ENCODE measurements at places on chromosomes 11 and 22.

- DNase-seq = no peak
These were observed 11.3 kb upstream of the RHOD start for GRCh38 chr11:67045314-67045713.

- peak; percentile 46 for DNase-seq
These were observed 22.4 kb upstream of the MYH9 start for GRCh38 chr22:36409911-36410756.

GRCh38 chr11:19506816-19507486 lies 205.7 kb upstream of the NAV2 start:
- no peak for DNase-seq

- peak; percentile 99 for DNase-seq
These were observed at the start of gene PSMC3 for GRCh38 chr11:47426062-47426956. PSMC3 (minus strand) TSS chr11:47426439; CDS start chr11:47426279, 160 bp downstream.

- no peak for DNase-seq
These were observed 24.4 kb downstream of the SHANK3 start for GRCh38 chr22:50696799-50697561.

- no peak for DNase-seq
These were observed 27.9 kb downstream of the MB start for GRCh38 chr22:35589071-35589755.

- no peak for DNase-seq
These were observed 977.4 kb upstream of the FAT3 start for GRCh38 chr11:91247009-91247735.

DNA sequence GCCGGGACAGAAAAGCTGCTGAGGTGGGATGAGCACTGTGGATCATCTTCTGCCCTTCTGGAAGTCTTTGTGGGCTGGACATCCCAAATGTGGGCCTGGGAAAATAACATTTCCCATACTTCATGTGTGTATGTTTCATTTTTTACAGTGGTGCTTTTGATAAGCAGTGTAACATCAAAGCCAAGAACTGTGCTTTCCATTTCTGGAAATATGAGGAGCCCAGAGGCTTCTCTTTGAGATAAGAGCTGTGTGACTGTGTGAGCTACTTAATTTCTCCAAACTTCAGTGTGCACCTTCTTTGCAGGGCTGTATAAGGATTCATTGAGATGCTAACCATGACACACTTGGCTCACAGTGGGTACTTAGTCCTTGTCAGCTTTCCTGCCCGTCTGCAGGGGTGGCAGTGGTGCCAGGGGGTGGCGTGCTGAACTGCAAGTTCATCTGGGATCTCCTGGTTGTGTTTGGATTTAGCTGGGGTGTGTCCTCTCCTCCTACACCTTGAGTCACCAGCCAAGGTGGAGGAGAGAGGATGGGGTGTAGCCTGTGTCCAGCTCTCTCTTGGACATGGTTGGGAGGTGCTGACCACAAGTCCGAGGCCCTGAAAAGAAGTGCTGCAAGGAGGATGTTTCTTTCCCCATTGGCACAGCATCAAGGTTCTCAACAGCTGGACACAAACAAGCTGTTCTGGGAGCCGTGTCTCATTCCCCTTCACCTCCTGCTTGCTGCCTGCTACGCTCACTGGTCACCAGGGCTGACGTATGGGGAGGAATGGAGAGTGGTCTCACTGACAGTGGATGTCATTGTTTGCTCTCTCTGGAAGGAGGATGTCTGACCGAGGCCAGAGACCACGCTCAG lies 139.4 kb downstream of the TEAD1 start:
- DNase-seq = no peak

GRCh38 chr11:122663056-122663740 lies 7.7 kb downstream of the UBASH3B start:
- DNase-seq = no peak

- DNase-seq = no peak
These were observed 1.6 kb downstream of the NPAT start for GRCh38 chr11:108220721-108221336.

DNA sequence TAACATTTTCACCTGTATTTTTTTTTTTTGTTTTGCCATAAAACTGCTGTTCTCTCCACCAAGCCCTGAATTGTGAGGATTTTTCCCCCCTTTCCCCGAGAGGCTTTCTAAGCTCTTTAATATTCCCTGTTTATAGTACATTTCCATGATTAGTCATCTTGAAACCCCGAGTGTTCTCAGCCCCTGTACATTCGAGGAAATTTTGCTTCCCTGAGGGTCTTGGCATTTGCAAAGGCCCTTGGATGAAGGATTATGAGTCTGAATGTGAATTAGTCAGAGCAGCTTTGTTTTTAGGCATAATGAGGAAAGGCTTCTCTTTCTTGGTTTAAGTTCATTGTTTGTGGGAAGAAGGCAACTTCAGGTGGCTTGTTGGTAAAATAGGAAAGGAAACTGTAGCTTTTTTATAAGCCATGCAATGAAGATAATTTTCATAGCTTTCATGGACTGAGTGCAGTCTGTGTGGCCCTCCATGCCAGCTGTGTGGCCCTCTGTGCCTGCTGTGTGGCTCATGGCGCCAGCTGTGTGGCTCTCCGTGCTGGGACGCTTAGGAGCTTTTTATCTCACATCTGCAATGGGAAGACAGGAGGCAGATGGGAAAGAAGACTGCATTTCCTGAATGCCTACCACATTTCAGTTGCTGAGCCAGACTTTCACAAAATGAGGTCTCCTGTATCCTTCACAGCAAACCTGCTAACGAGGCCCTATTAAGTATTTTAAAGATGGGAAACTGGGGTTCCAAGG lies 129.0 kb downstream of the TEAD1 start:
- DNase-seq = no peak

DNA sequence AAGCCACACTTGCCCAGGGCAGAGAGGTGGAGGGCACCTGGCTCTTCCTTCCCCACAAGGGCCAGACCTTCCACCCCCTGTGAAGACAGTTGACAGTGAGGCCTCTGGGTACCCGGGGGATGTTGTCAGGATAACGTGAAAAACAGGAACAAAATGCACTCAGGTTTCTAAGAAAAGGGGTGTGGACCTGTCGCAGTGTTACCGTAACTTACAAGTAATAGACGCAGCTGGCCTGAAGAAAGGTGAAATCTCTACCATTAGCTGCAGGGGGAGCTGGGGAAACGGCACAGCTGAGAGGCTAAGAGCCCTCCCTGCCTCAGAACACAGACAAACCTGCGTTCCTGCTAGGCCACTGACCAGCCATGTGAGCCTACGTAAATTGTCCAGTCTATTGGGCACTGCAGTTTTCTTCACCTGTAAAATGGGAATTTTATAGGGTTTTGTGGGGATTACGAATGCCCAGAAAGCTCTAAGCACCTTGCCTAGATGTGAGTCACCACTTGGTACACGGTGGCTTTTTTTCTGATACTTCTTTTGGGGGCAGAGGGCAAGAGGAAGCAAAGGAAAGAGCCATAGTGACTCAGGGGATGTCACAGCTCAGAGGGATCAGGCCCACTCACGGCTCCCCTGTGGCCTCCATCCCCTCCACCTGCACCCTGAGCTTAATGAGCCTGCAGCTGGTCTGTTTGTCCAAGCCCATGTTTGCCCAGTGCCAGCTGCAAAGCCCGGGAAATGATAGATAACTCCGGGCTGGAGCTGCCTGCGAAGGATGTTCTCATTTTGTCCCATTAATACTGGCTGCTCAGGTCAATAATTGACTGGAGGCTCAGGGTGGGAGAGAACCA lies 18.4 kb upstream of the CABP7 start:
- DNase-seq = no peak

DNA sequence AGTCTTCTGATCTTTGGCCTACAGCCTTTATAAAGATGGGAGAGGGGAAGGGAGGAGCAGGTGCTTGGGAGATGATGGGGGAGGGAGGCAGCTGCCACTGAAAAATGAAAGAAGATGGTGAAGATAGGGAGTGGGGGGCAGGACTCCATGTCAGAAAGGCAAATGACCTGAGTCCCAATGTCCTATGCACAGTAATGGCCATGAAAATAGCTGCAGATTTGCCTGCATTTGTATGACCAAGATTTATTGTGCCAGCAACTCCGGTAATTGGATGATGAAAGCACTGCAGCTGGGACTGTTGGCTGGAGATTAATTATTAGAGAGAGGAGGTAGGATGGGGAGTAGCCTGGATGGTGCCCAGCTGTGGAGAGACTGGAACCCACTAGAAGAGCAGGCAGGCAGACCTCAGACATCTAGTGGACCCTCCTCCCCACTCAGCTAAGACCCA lies 36.1 kb downstream of the NEU3 start:
- no peak for DNase-seq

GRCh38 chr11:11396301-11397035 lies 43.4 kb upstream of the CSNK2A3 start:
- no peak for DNase-seq

- no peak for DNase-seq
These were observed 2.3 kb downstream of the B3GAT1 start for GRCh38 chr11:134409552-134410429.

GRCh38 chr11:122285070-122285988 lies 169.3 kb upstream of the BLID start:
- DNase-seq = no peak

- DNase-seq = no peak
These were observed 49.4 kb downstream of the BID start for GRCh38 chr22:17724678-17725499.

- no peak for DNase-seq
These were observed 82.6 kb downstream of the DHCR7 start for GRCh38 chr11:71365626-71366025.

GRCh38 chr11:118109231-118109630 lies 22.5 kb upstream of the SMIM35 start:
- no peak for DNase-seq

DNA sequence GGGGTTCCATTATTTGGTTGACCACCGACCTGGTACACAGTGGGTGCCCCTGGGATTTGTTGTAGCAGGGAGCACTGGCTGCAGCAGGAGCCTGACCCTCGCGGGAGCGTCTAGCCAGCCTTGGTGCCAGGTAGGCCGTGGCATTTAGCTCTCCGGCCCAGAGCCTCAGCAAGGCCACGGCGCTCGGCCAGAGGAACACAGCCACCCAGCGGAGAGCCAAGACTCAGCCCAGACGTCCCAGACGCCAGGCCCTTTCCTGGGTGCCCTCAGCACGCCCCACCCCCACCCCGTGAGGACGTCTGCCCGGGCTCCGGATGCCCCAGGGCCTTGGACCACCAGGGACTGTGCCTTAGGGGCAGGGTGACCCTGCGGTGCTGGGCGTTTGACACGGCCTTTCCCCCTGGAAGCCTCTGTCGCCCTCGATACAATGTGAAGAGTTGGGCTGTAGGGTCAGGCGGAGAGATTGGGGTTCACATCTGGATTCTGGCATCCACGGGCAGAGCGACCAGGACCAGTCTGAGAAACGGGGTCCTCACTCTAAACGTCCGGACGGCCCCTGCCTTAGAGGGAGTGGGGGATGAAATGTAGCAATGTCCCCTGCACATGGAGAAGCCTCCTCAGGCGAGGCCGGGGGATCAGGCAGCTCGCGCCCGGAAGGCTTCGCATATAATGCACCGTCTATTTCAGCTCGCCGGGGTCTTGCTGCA lies 99.2 kb upstream of the FGF3 start:
- DNase-seq = no peak

DNA sequence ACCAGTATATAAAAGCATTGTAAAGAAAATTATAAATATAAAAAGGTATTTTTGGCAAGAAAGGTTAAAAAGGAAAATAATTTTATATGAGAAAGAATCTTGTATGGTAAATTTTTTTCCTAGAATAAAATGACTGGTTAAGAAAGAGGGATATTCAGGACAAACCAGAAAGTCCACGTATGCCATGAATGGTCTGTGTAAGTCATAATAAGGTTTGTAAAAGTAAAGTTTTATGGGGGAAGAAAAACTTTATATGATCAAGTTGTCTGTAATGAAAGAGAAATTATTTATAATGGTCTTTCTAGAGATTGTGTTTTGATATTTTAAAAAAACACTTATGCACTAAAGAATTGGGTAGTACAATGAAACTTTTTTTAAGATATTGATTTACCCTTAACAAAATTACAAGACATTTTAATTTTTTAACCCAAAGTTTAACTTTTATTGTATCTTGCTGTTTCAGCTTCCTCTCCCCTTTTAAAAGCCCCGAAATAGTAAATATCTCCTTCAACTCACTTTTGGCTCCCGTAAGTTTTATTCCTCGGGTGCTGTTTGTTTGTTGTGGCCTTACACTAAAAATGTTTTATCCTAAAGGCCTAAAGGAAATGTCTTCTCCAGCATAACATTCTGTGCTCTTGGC lies 47.7 kb downstream of the AMOTL1 start:
- DNase-seq = no peak

DNA sequence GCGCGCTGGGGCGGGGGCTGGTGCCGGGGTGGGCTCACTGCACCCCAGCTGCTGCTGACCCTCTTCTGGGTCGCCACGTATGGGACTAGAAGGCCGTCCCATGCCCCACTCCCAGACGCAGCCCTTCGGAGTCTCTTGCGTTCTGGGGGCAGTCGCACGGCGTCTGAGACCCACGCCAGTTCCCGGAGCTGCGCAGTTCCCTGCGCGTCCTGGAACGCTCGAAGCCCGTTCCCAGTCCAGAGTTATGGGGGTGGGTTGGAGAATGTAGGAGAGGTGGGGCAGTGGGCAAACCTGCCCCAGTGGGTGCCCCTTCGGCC lies 375 bp downstream of the LAYN start:
- no peak for DNase-seq

- DNase-seq = no peak
These were observed 25.5 kb upstream of the CECR2 start for GRCh38 chr22:17343766-17344165.

DNA sequence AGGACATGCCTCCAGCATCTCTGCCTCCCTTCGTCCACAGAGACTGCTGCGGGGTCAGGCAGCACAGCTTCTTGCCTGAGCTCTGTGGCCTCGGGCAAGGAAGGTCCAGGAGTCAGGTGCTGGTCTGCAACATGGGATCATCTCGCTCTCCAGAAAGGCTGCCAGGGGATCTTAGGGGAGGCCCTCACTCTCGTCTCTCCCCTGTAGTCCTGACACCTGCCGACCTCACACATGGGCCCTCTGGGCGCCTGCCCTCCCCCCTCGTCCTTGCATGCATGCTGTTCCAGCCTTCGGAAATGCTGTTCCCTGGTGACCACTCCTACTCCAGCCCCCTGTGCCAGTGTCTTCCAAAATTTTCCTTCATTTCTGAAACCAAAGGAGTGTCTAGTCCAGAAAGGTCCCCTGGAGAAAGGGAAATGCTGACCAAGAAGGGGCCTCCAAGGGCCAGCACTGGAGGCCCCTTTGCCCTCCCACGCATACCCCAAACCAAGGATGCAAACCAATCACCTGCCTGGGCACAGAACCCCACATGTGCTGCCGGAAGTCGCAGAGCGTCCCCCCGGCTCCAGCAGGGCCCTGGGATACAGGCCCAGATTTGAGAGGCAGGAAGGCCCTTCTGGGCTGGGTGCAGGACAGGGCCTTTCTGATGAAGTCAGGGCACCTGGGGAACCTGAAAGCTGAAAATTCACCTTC lies 41.0 kb downstream of the IGF2 start:
- no peak for DNase-seq

GRCh38 chr11:102882389-102883024 lies 7.7 kb upstream of the MMP12 start:
- no peak for DNase-seq
